Spinal cord (tissue), 10 donors: ENCODE measurements at places on chromosomes 2 and 18.
A peak's percentile ranks its signal among the peaks of the same experiment; 100 is the strongest.

DNA sequence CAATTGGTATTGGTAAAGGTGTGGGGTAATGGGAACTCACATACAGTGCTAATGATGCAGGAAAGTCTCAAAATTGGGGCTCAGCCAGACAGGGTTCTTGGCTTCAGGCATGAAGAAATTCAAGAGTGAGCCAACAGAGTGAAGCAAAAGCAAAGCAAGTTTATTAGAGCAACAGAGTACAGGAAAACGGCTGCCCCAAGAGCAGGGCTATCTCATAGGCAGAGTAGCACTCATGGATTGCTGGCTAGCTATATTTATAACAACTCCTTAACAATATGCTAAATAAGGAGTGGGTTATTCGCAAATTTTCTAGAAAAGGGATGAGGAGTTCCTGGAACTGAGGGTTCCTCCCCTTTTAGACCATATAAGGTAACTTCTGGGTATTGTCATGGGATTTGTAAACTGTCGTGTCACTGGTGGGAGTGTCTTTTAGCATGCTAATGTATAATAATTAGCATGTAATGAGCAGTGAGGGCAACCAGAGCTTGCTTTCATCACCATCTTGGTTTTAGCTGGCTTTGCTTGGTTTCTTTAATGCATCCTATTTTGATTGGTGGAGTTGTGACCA, 233.8 kb upstream of the NOL4 start:
- no peak for DNase-seq

- DNase-seq, result no peak
These were observed 230.8 kb upstream of the RAB6C start for GRCh38 chr2:129748653-129749052.

DNA sequence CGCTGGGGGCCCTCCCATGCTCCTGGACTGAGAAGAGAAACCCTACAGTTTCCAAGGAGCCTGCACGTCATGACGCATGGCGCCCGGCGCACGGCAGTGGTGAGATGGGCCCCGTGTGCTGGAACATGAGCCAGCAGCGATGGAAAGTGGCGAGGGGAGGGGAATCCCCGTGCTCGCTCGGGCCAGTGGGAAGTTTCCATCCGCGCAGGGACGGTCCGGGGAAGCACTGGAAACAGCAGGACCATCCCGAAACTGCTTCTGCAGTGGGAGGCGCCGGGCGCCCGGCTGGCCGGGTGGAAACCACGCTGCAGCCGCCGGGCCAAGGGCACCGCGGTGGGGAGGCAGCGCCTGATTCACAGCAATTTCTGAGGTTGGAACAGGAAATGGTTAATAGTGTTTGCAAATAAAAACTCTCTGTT, 4.9 kb upstream of the PDCD1 start:
- DNase-seq, result no peak

GRCh38 chr2:30230497-30231211, 680 bp upstream of the LBH start:
- no peak for DNase-seq

- DNase-seq, result no peak
These were observed 271.3 kb downstream of the ICOS start for GRCh38 chr2:204207866-204208265.

GRCh38 chr2:121699421-121700333, 37.0 kb downstream of the NIFK start:
- no peak for DNase-seq

GRCh38 chr2:10256515-10257031, 46.1 kb upstream of the HPCAL1 start:
- DNase-seq, result no peak

DNA sequence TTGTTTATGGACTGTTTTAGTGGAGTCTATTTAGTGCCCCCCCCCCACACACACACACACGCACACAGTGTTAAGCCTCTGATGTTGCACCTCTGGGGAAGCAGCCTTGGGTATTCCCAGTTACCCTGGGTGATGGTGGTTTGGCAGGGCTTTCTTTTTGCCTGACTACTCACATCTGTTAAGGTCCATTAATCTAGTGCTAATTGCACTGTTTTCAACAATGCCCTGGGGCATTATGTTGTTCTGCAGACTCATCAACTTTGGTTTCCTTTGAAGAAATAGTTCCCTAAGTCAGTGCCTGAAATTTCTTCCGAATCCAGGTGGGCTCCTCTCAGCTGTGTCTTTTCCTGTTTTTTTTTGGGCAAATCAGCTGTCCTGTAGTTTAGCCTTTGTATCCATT, 34.7 kb downstream of the SPOPL start:
- no peak for DNase-seq

DNA sequence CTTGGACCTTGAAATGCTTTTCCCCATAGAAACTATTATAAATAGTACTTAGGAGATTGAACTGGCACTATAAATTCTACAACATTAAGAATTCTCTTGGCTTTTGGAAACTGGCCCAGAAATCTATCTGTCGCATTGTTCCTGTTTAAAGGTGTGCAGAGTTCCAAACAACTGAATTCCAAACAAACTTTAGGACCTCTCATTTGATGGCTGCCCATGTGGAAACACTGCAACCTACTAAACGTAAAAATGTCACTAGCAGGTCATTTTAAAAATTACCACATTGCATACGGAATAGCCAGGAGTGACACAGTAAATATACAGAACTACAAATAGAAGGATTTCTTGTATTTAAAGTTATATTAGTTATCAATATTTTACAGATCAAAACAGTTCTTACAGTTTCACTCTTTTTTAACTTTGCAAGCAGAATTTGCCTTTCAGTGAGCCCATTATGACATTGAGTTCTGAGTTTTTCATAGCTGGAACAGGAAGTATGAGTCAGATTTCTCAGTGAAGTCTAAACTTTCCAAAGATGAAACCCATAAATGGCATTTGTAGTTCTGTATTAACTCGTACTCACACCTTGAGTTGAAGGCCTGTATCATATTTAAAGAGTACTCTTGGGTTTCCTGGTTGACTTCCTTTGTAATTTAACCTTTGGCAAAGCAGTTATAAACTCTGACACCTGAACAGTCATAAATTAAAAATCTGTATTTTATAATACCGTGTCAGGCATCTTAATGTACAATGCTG, 142.3 kb upstream of the BOD1L2 start:
- no peak for DNase-seq

GRCh38 chr2:172977270-172978062, 98.2 kb upstream of the MAP3K20 start:
- DNase-seq, result no peak

DNA sequence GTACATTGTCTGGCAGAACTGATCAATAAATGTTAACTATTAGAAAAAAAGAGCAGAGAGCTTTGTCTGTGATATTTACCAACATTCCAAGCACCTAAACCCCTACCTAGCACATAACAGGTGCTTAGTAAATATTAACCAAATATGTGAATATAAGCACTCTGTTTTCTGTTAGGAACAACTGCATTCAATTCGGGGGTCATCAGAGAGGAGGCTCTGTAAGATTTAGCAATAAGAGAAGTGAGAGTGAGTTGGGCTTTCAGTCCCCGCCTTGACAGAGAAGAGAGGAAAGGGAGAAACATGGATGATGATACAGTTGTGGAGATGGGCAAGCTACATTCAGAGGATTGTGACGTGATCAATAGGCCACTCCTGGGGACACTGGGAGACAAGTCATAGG, 47.7 kb downstream of the MYOM1 start:
- no peak for DNase-seq

GRCh38 chr2:197445746-197446145, 7.6 kb upstream of the COQ10B start:
- DNase-seq, result no peak

DNA sequence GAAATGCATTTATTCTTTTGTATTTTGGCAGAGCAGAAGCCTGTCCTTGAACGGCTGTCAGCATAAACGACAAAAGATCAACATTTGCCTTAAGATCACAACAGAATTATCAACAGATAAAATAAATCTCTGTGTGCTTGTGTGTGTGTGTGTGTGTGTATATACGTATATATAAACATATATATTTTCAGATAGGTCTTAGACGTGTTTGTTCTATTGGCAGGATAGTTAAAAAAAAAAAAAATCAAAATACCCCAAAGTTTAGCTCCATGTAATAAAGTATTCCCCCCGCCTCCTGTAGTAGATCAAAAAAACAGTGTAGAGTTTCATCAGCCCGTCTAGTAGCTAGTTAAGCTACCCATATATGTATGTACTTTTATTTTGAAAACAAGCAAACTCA, 107.9 kb downstream of the CHN1 start:
- no peak for DNase-seq

GRCh38 chr18:36830158-36830495, 1.2 kb downstream of the KIAA1328 start:
- DNase-seq, result no peak

DNA sequence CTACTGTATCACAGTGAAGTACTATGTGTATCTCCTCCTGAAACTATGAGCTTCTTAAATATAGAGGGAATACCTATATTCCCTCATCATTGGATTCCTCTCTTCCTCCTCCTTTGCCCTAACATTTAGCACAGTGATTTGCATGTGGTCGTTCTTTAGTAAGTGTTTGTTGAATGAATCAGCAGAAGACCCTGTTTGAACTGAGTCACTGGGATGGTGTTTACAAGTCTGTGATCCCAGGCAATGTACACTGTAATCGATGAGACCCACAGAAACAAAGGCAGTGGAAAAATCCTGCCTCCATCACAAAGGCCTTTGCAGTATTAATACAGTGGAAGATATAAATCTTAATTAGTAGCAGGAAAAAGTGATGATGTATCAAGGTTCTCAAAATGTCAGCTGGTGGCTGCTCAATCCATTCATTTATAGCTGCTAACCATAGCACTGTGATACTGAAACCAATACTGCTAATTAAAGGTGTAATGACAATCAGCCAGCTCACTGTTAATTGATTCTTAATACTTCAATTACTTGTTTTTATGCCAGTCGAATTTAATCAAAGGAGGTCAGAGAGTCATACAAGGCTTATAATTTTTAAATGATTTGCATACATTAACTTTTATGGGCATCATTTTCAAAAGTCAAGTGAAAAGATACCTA, 20.8 kb upstream of the MYO3B start:
- no peak for DNase-seq

GRCh38 chr2:39488450-39488849, 51.4 kb upstream of the MAP4K3 start:
- no peak for DNase-seq

- peak; percentile 38 for DNase-seq
These were observed 25.3 kb upstream of the MFSD6 start for GRCh38 chr2:190382851-190383250.

GRCh38 chr2:65739927-65740326, 307.5 kb upstream of the SPRED2 start:
- no peak for DNase-seq

- DNase-seq, result no peak
These were observed 186.6 kb upstream of the SMAD2 start for GRCh38 chr18:48116873-48117630.

- no peak for DNase-seq
These were observed 69.8 kb downstream of the MAP3K20 start for GRCh38 chr2:173145454-173145853.

DNA sequence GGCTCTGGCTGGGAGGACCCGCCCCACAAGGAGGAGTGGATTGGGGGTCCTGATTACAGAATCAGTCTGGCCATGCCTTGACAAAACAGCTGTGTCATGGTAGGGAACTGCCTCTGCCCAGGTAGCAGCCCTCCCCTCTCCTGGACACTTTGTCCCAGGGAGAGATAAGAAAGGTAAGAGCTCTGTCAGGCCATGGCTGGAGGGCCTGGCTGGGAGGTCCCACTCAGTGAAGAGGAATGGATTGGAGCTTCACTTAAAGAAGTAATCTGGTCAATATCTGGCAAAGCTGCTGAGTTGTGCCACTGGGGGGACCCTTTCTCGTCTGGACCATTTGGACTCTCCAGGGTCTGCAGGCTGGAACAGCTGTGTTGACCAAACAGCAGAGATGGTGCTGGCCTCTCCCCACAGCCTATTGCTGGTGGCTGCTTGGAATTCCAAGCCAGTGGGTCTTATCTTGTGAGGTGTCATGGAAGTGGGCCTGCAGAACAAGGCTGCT, 75.4 kb downstream of the EPC2 start:
- DNase-seq, result no peak

DNA sequence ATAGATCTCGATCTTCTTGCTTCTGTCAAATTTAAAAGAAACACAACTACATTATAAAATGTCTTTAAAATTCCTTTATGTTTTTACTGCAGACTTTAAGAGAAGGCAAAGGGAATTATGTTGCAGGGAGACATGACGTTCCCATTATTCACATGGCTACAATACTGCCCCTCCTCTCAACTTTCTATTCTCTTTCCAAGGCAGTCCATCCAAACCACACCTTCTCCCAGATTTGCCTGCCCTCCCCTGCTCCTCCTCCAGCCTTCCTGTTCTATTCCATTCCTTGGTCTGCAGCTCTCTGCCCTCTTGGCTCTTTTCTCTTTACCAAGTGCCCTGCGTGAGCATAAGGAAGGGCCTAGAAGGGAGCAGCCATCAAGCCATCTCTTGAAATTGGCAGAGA, 61.3 kb downstream of the NABP1 start:
- DNase-seq, result no peak

GRCh38 chr2:74103763-74104162, 43.9 kb downstream of the BOLA3 start:
- DNase-seq, result no peak

DNA sequence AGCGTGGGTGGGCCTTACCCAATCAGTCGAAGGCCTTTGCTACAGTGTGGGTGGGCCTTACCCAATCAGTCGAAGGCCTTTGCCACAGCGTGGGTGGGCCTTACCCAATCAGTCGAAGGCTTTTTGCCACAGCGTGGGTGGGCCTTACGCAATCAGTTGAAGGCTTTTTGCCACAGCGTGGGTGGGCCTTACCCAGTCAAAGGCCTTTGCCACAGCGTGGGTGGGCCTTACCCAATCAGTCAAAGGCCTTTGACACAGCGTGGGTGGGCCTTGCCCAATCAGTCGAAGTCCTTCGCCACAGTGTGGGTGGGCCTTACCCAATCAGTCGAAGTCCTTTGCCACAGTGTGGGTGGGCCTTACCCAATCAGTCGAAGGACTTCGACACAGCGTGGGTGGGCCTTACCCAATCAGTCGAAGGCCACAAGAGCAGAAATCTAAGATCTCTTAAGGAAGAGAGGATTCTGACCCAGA, 16.3 kb upstream of the GAL3ST2 start:
- DNase-seq, result no peak

DNA sequence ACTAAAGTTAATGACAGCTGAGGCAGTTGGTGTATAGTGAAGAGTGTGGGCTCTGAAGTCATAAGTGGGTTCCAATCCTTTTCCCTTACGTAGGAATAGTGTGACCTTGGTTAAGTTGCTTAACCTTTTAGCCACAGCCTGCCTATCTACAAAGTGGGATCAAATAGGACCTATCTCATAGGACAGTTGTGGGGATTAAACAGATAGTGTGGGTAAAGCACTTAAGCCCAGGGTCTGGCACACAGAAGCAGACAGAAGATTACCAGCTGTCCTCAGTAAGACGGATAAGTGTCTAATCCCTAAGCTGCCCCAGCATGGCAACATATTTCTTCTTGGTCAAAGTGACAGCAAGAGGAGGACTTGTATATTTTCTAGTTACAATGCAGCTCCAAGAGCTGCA, 28.2 kb downstream of the UBE2F start:
- DNase-seq, result no peak

GRCh38 chr2:145812165-145812554, 1292.2 kb upstream of the ZEB2 start:
- no peak for DNase-seq

- no peak for DNase-seq
These were observed 120.6 kb upstream of the BOD1L2 start for GRCh38 chr18:57026316-57026715.
